ENCODE measurements at places on chromosomes 6 and 20.

GRCh38 chr6:36826520-36827227 lies 12.6 kb downstream of the CPNE5 start:
- peak; percentile 16 for DNase-seq

GRCh38 chr20:57220337-57221145 lies 45.9 kb downstream of the BMP7 start:
- DNase-seq, result no peak

DNA sequence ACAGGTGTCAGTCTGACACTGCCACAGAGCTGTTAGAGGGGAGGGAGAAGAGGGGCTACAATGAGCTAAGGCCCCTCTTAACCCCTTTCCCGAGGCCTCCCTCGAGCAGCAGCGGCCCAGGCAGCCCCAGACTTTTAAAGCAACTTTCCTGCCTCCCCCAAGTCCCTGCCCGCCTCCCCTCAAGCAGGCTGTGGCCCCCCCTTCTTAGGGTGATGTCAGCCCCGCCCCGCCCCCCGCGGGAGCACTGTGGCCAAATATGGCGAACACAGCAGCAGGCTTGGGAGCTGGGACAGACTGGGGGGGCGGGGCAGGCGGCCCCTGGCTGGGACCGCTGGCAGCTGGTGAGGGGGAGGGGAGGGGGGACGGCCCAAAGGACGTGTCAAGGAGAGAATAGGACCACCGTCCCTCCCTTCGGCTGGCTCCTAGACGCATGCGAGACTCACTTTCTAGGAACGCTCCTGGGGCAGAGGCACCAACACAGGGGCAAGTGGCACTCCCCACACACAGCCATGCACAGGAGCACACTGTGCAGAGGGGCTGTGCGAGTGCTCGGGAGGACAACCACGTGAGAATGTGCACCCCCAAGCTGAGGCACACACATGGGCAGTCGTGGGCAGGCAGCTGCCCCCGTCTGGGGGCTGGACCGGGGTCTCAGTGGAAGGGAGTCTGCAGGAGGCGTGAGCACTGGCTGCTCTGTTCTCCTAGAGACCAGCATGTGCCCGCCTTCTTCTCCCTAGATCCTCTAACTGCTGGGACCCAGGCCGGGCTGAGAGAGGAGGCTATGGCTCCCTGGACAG lies 6.7 kb downstream of the TEAD3 start:
- peak; percentile 81 for DNase-seq

DNA sequence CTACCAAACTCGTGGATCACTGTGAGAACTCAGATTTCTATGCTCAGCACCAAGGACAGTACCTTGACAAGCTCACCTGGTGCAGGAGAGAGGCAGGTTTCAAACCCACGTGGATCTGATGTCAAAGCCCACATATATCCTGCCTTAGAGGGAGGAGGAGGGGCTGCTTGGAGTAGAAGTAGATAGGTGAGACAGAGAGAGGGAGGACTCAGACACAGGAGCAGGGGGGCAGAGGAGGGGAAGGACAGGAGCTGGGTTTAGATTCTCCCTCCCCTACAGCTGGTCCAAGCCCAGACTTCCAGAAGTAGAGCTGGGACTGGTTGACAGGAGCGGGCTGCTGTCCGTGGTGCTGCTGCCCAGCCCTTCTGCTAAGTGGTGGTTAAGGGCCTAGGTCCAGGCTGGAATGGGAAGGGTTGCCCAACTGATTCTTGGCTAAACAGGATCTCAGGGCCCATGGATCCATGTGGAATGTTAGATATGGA lies 77.5 kb downstream of the CDH22 start:
- peak; percentile 24 for DNase-seq

GRCh38 chr6:160274871-160275510 lies 16.4 kb upstream of the SLC22A2 start:
- no peak for DNase-seq
